ENCODE measurements at places on chromosomes 6 and 20. TPM values are rescaled to one million over a fixed set of nuclear protein-coding genes. Genes with fewer than 3 reads are reported as not detected.

HLA-DMB gene
- 2.2 TPM for total RNA-seq

NRSN1 gene
- not detected for total RNA-seq

MEI4 gene
- total RNA-seq = not detected

SYCP2L gene
- total RNA-seq = not detected

RSPO4 gene
- total RNA-seq = not detected

NHSL1 gene
- 0.38 TPM for total RNA-seq

NXT1 gene
- 48.7 TPM for total RNA-seq

LTB gene
- 178 TPM for total RNA-seq

STX11 gene
- total RNA-seq = 24.7 TPM

TNF gene
- total RNA-seq = 162 TPM

TINAG gene
- total RNA-seq = not detected

SCGN gene
- total RNA-seq = not detected

SLC2A4RG gene
- 34.4 TPM for total RNA-seq

SEL1L2 gene
- not detected for total RNA-seq

Measured in activated CD8-positive, alpha-beta memory T cell treated with anti-CD3 and anti-CD28 coated beads for 36 hours (primary cell).